CD4-positive, alpha-beta T cell (primary cell): ENCODE measurements at places on chromosomes 13 and 19. TPM values are rescaled to one million over a fixed set of nuclear protein-coding genes. Genes with fewer than 3 reads are reported as not detected.

The ZNF723 gene
- total RNA-seq, result not detected

The CYP2A6 gene
- total RNA-seq, result not detected

The ZNF320 gene
- 7.4 TPM for total RNA-seq

The PCDH9 gene
- 0.19 TPM for total RNA-seq

The ZNF667 gene
- total RNA-seq, result 3.6 TPM

The TSHZ3 gene
- total RNA-seq, result 0.38 TPM

The KIR2DL1 gene
- total RNA-seq, result not detected
